HS-5 (cell line): ENCODE measurements at places on chromosomes 2 and 18.
A peak's percentile ranks its signal among the peaks of the same experiment; 100 is the strongest.

- no peak for DNase-seq
Measured at GRCh38 chr2:20165677-20166509, 59.0 kb downstream of the SDC1 start.

DNA sequence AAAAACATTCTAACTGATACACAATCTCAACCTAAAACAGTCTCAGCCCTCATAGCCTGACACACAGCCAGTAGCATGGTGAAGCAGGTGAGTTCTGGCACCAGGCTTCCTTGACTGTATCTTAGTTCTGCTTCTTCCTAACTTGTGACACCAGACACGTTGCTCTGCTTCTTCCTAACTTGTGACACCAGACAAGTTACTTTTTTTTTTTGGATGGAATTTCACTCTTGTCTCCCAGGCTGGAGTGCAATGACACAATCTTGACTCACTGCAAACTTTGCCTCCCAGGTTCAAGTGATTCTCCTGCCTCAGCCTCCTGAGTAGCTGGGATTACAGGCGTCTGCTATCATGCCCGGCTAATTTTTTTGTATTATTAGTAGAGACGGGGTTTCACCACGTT, 6.7 kb upstream of the ATG16L1 start:
- DNase-seq, result no peak

DNA sequence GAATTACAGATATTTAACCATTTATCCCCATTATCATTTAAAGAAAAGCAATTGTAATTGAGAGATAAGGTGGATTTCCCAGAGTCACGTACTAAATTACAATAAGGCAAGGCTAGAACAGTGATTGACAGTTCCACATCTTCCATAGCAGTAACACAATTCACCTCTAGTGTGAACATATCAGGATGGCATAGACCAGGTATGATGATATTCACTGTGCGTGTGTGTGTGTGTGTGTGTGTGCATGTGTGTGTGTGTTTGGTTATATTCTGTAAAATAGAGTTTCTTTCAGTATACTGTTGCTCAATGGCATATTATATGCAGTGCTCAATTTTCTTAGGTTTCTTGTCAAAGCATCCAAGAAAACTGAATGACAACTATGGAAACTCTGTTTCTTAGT, 1.7 kb downstream of the SCN2A start:
- no peak for DNase-seq

DNA sequence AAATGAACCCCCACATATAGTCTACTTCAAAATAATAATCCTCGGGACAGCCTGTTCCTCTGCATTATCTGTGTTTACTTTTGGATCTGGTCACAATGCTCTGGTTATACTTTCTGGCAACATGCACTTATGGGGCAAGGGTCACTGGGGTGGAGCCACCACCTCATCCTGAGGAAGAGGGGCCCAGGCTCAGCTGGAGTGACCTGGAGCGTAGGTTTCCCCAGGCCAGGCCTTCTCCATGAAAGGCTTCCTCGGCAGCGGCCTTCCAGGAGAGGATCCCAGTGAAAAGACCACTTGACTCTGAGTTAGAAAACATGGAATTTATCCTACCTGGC, 237.4 kb downstream of the SETBP1 start:
- no peak for DNase-seq

DNA sequence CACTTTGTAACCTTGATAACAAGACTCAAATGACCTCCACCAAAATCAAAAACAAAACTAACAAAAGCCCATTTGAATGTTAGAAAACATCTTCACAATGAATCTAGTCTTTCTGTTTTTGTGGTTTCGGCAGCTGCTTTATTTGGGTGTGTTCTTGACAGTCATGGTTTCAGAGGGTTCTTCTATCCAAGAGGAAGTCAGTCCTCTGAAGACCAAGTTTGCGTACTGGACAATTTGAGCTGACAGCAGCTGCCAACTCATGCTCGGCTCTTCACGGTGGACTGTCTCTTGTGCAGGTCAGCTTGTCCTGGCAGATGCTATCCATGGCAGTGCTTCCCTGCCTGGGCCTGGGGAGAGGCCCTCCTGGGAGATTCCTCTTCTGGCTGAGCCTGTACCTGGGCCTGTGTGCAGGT, 91.0 kb downstream of the TMEM17 start:
- DNase-seq, result no peak

DNA sequence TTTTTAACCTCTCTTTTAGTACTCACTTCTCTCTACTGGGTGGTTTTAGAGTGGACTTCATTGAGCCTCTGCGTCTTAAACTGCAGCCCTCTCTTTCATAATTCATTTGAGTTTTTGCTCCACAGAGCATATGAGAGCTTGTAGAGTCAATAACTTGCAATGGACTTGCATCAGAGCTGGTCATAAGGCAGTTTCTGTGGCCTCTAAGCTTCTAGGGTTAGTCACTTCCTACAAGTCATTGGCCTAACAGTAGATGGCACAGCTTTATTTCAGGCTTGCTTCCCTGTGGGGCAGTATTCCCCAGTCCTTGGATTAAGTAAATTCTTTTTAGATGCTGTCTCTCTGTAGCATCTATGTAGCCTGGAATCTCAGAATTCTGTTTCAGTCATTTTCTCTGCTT, 1435.7 kb downstream of the LRP1B start:
- DNase-seq, result peak; percentile 82

GRCh38 chr2:241734208-241734466, 293 bp upstream of the D2HGDH start:
- no peak for DNase-seq

GRCh38 chr2:12164689-12165088, 418.3 kb downstream of the LPIN1 start:
- DNase-seq, result no peak

DNA sequence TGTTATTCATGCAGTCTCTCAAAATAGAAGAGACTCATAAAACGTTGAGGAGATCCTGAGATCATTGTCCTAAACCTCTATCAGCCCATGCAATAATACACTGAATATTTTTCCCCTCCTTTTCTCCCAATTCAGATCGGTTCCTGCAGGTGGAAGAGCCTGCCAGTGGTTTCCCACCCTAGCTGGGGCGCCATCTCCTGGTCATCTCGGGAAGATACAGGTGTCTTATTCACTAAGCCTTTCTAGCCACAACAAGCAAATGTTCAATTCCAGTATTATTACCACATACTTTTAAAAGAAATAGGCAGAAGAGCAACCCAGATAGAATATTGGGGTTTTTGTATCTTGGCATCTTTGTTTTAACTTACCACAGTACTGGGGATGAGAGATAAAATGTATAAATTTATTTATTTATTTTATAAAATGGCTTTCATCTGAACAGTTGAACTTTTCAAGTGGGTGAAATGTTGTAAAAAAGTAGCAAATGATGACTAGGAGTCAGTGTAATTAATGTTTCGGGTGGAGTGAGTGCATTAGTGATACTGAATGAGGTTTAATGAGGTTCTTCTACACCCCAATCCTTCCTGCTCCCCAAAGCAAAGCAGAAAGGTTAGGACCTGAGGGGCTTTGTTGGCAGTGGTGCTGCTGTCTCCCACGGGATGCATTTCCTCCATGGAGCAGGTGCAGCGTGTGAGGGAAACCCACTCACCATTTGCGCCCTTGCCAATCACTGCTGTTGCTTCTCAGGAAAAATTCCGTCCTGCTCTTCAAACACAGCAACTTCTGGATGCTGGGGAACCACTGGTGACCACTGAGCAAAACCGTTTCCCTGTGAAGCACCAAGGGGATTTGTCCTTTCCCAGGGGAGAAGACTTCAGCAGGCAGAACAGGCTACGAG, 147.1 kb upstream of the FHL2 start:
- peak; percentile 25 for DNase-seq
